Activated T-cell treated with anti-CD3 and anti-CD28 coated beads for 1 hour (primary cell): ENCODE measurements at places on chromosomes 2 and 18.
A peak's percentile ranks its signal among the peaks of the same experiment; 100 is the strongest.

- DNase-seq, result peak; percentile 5
Observed at GRCh38 chr2:110678457-110679336, 834 bp upstream of the BUB1 start.

GRCh38 chr2:39954346-39954745 is 175.3 kb upstream of the THUMPD2 start:
- no peak for DNase-seq

DNA sequence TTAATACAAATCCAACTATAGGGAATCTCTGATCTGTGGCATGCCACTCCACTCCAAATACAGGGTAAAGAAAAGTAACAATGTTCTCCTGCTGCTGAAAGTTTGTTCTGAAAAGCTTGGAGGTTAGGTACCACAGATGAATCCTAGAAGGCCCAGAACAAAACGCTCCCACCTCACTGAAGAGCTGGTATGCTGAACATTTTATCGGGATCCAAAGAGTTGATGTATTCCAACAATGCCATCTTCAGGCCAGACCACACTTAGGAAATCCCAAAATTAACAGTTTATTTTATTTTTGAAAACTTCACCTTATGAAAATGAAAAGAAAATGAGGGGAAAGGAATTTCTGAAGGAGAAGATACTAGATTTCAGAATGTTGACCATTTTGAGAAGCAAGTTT is 145.1 kb upstream of the CDH19 start:
- no peak for DNase-seq

DNA sequence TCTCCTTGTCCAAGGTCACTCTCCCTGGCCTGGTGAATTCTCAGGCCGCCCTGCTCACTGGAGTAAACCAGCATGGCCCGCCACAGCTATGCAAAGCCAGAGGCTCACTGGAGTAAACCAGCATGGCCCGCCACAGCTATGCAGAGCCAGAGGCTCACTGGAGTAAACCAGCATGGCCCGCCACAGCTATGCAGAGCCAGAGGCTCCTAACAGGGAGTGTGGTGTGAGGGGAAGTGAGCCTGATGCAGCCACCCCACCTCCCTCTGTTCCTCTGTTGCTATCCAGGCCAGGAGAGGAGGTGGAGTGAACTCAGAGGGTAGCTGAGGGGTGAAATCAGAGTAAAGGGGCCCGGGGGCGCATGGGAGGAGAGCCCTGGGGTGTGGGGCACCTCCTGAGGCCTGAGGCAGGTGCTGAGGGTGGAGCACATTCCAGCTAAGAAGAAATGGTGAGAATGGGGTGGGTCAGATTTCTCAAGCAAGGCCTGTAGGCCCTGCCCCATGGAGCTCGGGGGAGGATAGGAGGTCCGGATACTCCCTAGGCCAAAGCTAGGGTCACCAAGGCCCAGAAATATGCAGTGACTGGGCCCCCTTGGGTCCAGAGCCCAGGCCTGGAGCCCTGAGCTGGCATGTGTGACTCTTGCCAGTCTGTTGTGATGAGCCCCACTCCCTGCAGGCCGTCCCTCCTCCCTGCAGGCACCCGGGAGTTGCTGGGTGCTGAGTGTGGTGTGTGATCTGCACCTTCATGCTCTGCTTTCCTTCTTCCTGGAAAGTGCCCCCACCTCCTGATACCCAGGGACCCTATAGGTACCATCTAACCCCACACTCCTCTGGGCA is 1.5 kb downstream of the ATP6V1B1 start:
- DNase-seq, result no peak

- DNase-seq, result no peak
Observed at GRCh38 chr2:51918113-51918512, 886.2 kb upstream of the NRXN1 start.

DNA sequence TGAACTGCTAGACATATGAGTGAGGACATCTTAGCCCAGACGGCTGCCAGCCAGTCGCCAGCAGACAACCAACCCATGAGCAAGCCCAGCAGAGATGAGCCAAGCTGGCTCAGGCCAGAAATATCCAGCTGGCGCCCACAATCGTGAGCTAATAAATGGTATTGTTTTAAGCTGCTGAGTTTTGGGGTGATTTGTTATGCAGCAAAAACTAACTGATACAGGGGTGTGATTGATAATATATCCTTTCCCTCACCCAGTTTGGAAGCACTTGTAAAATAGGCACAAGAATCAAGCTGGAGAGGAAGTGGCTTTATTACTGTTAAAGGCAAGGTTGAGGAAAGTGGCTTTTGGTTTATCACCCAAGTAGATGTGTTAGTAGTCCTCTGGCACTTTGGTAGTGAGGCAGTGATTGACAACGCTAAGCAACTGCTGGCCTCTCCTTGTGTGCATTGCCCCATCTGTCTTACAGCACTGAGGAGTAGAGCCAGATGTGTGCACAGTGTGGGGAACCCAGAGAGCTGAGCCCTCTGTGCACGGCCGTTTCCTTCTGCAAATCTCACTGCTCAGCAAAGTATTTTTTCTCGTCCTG is 110.1 kb downstream of the MYO1B start:
- no peak for DNase-seq

GRCh38 chr2:237044281-237044680 is 41.4 kb upstream of the COPS8 start:
- no peak for DNase-seq

DNA sequence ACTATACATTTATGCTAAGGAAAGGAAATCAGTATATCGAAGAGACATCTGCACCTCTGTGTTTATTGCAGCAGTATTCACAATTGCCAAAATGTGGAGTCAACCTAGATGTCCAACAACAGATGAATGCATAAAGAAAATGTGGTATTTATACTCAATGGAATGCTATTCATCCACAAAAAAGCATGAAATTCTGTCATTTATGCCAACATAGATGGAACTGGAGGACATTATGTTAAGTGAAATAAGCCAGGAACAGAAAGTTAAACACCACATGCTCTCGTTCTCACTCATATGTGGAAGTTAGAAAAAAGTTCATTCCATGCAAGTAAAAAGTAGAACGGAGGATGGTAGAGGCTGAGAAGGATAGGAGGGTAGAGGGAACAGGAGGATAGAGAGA is 59.5 kb downstream of the TWSG1 start:
- no peak for DNase-seq

DNA sequence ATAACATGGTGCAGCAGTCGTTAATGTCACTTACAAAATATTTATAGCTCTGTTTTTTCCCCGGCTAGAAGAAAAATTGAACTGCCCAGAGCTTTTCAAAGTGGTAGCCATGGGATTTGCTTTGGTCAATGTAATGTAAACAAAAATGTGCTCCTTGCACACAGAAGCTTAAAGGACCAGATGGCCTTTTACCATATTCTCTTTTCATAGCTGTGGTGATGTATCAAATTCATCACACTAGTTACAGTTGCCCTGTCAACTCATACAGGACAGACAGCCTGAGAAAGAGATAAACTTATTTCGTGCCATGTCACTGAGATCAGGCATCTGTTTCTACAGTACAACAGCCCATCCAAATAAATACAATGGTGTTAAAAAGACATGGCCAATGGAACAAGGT is 368.1 kb upstream of the CDH19 start:
- no peak for DNase-seq
